NCI-H1092 treated with DMSO at 0.1 percent for 48 hours (cell line): ENCODE measurements at places on chromosomes 12 and 14.

DNA sequence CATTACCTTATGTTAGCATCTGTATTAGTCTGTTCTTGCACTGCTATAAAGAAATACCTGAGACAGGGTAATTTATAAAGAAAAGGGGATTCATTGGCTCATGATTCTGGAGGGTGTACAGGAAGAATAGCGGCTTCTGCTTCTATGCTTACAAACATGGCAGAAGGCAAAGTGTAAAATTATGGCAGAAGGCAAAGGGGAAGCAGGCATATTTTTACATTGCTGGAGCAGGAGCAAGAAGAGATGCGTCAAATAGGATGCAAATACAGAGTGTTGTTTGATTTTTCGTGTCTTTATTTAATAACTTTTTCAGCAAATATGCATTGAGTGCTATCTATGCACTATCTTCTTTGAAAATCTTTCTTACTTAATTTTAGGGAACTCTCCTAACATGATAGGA is 210.7 kb upstream of the SSTR1 start:
- no peak for DNase-seq

DNA sequence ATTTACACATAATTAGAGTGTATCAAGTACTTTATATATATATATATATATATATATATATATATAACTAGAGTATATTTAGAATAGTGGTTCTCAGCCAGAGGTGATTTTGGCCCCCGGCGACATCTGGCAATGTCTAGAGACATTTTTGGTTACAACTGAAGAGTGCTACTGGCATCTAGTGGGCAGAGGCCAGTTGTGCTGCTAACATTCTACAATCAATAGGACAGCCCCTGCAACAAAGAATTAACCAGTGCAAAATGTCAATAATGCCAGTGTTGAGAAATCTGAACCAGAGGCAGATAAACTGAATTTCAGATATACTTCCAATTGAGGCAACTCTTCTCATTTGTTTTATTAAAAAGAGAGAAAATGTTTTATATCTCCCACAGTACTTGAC is 8.9 kb downstream of the GTF2A1 start:
- DNase-seq: peak; percentile 8

- DNase-seq: peak; percentile 80
These were observed 13.7 kb upstream of the VPS37B start for GRCh38 chr12:122909442-122910288.

GRCh38 chr12:57619434-57620244 is 8.4 kb downstream of the ARHGEF25 start:
- DNase-seq: no peak

GRCh38 chr12:89225808-89226411 is 126.4 kb downstream of the DUSP6 start:
- DNase-seq: no peak
